ENCODE measurements at places on chromosomes 7 and 10. TPM values are rescaled to one million over a fixed set of nuclear protein-coding genes. Genes with fewer than 3 reads are reported as not detected.

DNA sequence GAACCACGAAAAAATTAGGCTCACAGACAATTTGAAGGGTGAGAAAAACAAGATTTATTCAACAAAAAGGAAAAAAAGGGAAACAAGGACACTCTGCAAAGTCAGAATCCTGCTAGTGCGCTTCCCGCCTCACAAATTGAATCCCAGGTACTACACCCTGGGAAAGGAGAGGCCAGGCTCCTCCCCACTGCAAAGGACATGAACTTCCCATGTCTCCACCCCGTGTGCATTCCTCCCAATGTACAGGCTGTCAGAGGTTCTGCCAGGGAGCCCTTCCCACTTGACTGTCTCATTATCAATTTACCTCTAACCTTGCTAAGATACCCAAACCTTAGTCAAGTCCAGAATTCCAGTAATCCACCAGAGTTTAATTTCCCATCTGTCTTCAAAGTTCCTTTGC lies 70.4 kb upstream of the CDK1 start:
- no peak for DNase-seq

Gene GPR26
- polyA plus RNA-seq: not detected

Gene CRYGN
- not detected for polyA plus RNA-seq

GRCh38 chr10:113538151-113538550 lies 14.7 kb upstream of the HABP2 start:
- no peak for DNase-seq

Gene ZNRF2
- 6.1 TPM for polyA plus RNA-seq

GRCh38 chr7:155198901-155199845 lies 98.5 kb upstream of the INSIG1 start:
- DNase-seq: no peak

GRCh38 chr7:143431109-143431508 lies 12.1 kb upstream of the TAS2R60 start:
- no peak for DNase-seq

DNA sequence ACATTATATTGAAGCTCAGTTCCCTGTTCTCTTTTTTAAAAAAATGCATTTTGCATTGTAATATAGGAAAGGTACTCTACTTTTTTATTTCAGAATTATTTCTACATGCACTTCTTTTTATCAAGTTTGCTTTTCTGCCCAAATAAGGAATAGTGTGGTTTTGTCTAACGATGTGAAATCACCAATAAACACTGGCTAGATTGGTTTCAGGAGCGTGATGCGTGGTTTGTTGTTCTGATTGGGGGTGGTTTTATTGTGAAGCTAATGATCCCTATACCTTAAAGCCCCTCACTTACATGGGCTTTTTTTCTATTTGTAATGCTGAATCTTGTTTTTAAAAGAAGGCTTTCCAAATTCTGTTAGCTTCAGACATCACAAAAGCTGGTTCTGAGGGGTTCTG lies 17.6 kb downstream of the ENTPD7 start:
- DNase-seq: no peak

Data from heart left ventricle (tissue), 16 donors.